RWPE2 (cell line): ENCODE measurements at places on chromosomes 12 and 14.

GRCh38 chr14:94120667-94121340 lies 8.6 kb downstream of the IFI27L2 start:
- H3K27me3 ChIP-seq, result no peaks in the 10 kb centered on the region
- H3K36me3 ChIP-seq, result no peaks in the 10 kb centered on the region
- H3K27ac ChIP-seq, result no peak overlapping the region
- H3K4me3 ChIP-seq, result no peak overlapping the region
- H3K4me1 ChIP-seq, result no peaks in the 10 kb centered on the region

- H3K4me3 ChIP-seq, result no peak overlapping the region
- H3K36me3 ChIP-seq, result peaks cover 69% of the 10 kb centered on the region
- H3K27ac ChIP-seq, result no peak overlapping the region
- no peak for DNase-seq
- H3K4me1 ChIP-seq, result peaks cover 11% of the 10 kb centered on the region
- H3K27me3 ChIP-seq, result no peaks in the 10 kb centered on the region
Observed at GRCh38 chr12:12908252-12908651, 16.9 kb downstream of the GPRC5A start.

- peaks cover 21% of the 10 kb centered on the region for H3K36me3 ChIP-seq
- H3K27ac ChIP-seq, result no peak overlapping the region
- H3K4me1 ChIP-seq, result no peaks in the 10 kb centered on the region
Observed at GRCh38 chr12:111692575-111693210, 6.8 kb downstream of the ACAD10 start.

DNA sequence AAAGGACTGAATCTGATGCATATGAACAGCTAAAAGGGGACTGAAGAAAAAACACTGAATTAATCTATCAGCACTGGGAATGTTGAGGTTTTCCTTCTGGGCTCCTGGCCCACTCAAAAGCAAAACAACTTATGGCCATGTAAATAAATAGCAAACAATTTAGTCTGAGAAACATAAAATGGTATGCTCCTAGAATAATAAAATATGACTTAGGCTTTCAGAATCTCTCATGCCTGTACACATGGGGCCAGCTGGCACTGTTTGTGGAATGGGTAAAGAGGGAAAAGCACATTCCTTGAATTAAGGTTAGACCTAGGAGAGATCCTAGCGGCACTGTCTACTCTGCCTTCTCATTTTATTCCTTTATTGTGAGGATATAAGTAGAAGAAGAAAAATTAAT lies 6.2 kb downstream of the KLHDC2 start:
- DNase-seq, result no peak
- peaks cover 64% of the 10 kb centered on the region for H3K36me3 ChIP-seq
- H3K27ac ChIP-seq, result no peak overlapping the region
- no peaks in the 10 kb centered on the region for H3K27me3 ChIP-seq

DNA sequence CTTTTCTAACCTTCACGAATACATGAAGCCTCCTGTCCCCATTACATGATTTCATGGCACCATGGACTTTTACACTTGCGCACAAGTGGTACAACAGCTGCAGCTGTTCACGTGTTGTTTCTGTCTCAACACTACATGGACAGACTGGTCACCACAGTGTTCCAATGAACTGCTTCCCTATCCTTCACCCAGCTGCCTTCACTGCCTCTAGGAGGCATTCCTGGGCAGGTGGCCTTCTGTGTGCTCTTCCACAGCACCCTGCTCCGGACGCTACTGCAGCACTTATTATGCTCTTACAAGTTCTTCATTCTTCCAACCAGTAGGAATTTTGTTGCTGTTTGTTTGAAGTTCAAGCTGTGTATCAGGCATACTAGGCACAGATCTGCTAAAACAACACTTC lies 1.5 kb downstream of the MTERF2 start:
- no peak overlapping the region for H3K4me3 ChIP-seq
- H3K27me3 ChIP-seq, result no peaks in the 10 kb centered on the region
- H3K36me3 ChIP-seq, result peaks cover 15% of the 10 kb centered on the region

DNA sequence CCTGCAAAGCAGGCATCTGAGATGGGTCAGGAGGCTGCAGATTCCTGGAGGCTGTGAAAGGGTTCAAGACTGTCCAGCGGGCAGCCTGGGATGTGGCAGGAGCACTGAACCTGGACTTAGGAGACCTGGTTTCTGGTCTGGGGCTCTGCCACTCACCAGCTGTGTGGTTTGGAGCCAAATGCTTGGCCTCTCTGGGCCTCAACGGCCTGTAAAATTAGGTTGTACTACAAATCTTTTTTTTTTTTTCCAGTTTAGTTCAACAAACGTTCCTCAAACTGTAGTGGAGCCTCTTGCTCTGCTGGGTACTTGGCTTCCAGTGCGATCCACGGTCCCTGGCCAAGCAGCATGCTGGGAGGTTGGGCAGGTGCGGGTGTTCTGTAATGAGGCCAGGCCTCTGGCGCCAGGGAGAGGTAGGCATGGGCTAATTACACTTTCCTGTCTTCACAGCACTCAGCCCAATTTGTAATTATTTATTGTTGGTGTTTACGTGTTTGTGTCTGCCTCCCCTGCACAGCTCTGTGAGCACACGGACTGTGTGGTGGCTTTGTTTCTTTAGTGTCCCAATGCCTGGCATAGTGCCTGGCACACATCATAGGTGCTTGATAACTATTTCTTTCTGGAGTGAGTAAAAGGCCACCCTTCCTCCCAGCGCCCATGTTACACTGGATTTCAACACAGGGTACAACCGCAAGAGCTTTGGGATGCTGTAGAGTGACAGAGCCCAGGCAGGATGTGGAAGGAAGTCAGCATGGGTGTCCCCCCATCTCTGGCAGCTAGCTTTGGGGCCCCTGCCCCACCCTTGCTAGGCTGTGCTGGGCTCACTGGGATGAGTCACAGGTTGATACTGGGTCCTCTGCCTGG lies 5.8 kb upstream of the KRT80 start:
- H3K27ac ChIP-seq, result peak overlapping the region; percentile 76
- H3K4me1 ChIP-seq, result peaks cover 22% of the 10 kb centered on the region
- no peaks in the 10 kb centered on the region for H3K36me3 ChIP-seq
- H3K27me3 ChIP-seq, result no peaks in the 10 kb centered on the region
- no peak for DNase-seq
- H3K4me3 ChIP-seq, result no peak overlapping the region

DNA sequence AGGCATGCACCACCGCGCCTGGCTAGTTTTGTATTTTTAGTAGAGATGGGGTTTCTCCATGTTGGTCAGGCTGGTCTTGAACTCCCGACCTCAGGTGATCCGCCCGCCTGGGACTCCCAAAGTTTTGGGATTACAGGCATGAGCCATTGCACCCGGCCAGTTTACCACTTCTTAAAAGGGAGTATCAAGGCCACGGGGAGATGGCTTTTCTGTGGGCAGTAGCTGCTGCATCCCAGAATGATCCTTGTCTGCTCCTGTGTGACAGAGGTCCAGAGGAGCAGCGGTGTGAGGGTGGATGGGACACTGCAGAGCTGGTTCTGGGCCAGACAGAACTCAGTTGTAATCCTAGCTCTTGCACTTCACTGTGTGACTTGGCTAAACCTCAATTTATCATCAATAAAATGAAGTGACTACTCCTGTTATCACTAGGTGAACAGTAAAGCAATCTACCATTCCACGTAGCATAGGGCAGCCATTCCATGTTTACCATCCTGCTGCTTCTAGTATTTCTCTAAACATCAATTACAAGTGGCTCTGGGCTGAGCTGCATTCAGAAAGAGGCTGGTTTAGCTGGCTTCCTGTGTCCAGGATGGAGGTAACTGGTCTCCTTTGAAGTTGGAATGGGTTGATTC lies 3.0 kb upstream of the NPFF start:
- peaks cover 29% of the 10 kb centered on the region for H3K36me3 ChIP-seq
- H3K4me1 ChIP-seq, result no peaks in the 10 kb centered on the region
- no peak overlapping the region for H3K27ac ChIP-seq

DNA sequence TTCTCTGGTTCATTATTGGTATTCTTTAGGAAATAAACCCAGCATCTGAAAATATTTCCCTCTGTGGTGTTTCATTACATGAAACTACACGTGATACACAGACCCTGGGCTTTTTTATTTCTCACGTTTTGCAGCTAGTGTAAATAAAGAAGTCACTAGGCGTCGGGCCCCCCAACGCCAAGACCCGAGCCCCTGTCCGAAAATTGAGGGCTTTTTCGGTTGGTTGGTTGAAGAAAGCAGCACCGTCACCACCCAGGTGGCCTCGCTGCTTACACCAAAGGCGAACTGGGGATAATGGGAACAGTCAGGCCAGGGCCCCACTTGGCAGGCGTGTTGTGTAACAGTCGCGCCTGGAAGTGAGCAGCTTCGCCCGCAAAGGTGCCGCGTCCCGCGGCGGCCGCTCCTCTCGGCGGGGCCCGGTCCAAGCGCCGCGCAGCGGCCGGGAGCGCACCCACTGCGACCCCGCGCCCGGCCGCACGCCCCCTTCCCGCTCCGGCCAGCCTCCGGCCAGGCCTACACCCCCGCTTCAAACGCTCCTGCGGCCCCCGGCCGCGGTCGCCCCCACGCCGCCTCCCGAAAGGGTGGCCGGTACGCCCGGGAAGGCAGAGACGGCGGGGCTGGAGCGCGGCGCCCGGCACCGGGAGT lies 1.2 kb downstream of the DUSP16 start:
- no peak for DNase-seq
- no peaks in the 10 kb centered on the region for H3K27me3 ChIP-seq
- no peaks in the 10 kb centered on the region for H3K36me3 ChIP-seq
- peak overlapping the region; percentile 78 for H3K27ac ChIP-seq

GRCh38 chr12:101670007-101670671 lies 27.3 kb upstream of the CHPT1 start:
- H3K27me3 ChIP-seq, result no peaks in the 10 kb centered on the region
- no peaks in the 10 kb centered on the region for H3K36me3 ChIP-seq
- no peak overlapping the region for H3K27ac ChIP-seq
- no peak for DNase-seq
- H3K4me1 ChIP-seq, result no peaks in the 10 kb centered on the region
- no peak overlapping the region for H3K4me3 ChIP-seq

DNA sequence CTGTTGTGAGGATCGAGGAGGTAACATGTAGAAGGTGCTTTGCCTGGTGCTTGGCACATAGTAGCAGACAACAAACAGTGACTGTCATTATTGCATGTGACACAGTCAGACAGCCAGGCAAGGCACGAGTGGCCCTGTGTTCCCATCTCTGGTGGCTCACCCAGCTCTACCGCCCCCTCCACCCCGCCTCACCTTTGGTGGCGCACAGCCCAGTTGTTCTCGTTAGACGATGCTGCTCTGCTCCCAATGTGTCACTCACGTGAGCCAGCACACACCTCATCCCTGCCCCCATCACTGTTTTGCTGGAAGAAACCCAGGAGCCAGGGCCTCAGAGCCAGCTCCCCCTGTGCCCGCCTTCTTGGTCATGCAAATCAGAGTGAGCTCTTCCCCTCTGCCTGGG lies 113.3 kb downstream of the CALM1 start:
- no peaks in the 10 kb centered on the region for H3K27me3 ChIP-seq
- DNase-seq, result no peak
- H3K27ac ChIP-seq, result no peak overlapping the region
- H3K4me3 ChIP-seq, result no peak overlapping the region

DNA sequence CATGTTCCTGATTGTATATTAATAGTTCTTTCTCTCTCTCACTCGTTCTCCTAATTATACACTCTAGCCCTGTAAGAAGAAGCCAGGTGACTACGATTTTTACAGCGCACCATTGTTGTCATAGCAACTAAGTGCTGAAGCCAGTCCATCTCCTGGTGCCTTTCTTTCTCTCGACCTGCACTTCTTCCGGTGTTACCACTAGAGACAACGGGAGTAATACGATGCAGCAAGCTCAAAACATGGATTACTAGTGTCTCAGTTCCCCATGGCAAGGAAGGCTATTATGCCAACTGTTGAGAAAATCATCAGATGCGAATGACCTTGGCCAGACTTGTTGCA lies 40.8 kb upstream of the DCD start:
- H3K4me3 ChIP-seq, result no peak overlapping the region
- no peak overlapping the region for H3K27ac ChIP-seq
- H3K27me3 ChIP-seq, result peaks cover 4% of the 10 kb centered on the region
- no peaks in the 10 kb centered on the region for H3K36me3 ChIP-seq
- DNase-seq, result no peak

DNA sequence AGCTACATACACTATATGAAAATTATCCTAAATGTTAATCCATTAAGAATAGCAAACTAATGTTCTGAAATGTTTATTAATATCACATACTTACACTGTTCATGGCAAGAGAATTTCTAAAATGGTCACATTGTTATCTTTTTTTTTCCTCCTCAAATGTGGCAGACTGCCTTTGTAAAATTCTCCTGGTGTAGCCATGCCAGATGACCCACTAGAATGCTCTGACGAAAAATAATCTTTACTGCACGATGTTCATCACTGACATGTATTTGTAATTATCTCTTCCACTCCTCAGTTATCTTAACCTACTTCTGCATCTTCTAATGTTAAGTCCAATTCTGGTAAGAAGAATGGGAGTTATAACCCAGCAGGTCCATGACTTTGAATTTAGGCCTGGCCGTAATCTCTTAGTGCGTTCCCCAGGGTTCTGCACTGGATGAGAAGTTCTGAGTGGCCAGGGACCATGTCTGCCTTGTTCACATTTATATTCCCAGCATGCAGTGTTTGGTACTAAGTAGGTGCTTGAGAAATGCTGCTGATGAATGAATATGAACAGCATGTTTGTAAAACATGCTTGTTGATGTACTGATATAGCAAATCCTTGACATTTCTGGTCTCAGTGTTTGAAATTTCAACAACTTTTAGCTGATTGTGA lies 46.7 kb downstream of the NOPCHAP1 start:
- peaks cover 10% of the 10 kb centered on the region for H3K4me1 ChIP-seq
- H3K27me3 ChIP-seq, result no peaks in the 10 kb centered on the region
- H3K4me3 ChIP-seq, result no peak overlapping the region
- no peak overlapping the region for H3K27ac ChIP-seq
- H3K36me3 ChIP-seq, result no peaks in the 10 kb centered on the region

DNA sequence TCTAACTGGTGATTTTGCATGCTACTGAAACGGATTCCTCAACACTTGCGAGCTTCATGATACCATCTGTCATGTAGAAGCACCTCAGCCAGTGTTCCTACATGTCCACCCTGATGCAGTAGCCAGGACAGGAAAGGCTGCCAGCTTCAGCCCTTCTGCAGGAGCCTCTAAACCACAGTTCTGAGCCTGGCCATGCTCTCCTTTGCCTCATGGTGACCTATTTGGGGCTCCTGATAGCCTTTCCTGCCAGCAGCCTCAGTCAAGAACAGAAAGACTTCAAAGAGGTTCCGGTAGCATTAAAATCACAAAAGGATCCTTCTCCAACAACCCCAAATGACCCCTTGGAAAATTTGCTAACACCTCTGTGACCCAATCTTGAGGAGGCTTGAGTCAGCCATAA lies 96.0 kb downstream of the CNTN1 start:
- no peaks in the 10 kb centered on the region for H3K4me1 ChIP-seq
- no peaks in the 10 kb centered on the region for H3K36me3 ChIP-seq
- DNase-seq, result no peak
- no peak overlapping the region for H3K4me3 ChIP-seq

- H3K4me1 ChIP-seq, result no peaks in the 10 kb centered on the region
- H3K4me3 ChIP-seq, result no peak overlapping the region
- H3K27ac ChIP-seq, result no peak overlapping the region
- H3K36me3 ChIP-seq, result no peaks in the 10 kb centered on the region
- H3K27me3 ChIP-seq, result peaks cover 13% of the 10 kb centered on the region
Observed at GRCh38 chr12:51906430-51907082, 748 bp upstream of the ACVRL1 start.
